Suppressor macrophage treated with lipopolysaccharide for 1 hour (primary cell): ENCODE measurements at places on chromosomes 16 and 17.

DNA sequence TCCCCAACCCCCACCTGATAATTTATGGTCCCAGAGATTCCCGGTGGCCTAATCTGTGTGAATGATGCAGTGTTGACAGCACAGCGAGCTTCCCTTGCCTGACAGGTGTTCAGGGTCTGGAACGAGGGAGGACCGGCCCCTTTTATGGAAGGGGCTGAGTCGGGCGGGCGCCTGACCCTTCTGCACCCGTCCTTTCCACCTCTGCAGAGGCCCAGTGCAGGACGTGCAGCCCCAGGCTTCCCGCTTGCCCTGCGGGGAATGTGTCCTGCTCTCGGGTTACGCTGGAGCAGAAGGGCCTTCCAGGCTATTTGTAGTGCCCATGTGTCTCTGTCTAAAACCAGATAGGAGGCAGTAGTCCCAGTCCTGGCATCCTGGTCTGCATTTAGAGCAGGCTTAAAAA, 16.2 kb downstream of the SMTNL2 start:
- no peak for DNase-seq

DNA sequence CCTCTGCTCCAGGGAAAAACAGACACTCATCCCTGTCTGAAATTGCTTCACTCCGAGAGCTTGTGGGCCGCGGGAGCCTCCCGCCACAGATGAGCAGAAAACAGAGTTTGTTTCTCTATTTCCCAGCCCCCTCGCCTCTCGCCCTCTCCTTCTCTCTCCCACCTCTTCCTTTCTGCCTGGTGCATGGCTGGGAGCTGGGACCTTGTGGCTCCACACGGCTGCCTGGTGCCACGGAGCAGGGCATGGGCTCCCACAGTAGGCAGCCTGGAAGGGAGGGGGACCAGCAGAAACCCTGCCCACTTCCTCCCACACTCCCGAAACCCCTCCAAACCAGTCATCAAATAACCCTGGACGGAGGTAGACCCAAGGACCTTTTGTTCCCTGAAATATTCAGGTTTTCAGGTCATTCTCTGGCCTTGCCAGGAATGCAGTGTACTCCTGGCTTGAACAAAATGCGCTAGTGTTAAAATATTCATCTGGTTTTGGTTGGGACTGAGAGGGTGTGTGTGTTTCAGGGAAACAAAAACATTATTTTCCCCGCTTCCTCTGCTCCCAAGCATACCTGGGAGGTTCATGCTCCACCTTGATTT, 204.9 kb downstream of the C16orf78 start:
- peak; percentile 12 for DNase-seq

GRCh38 chr16:58425756-58426494, 33.7 kb downstream of the GINS3 start:
- peak; percentile 70 for DNase-seq

DNA sequence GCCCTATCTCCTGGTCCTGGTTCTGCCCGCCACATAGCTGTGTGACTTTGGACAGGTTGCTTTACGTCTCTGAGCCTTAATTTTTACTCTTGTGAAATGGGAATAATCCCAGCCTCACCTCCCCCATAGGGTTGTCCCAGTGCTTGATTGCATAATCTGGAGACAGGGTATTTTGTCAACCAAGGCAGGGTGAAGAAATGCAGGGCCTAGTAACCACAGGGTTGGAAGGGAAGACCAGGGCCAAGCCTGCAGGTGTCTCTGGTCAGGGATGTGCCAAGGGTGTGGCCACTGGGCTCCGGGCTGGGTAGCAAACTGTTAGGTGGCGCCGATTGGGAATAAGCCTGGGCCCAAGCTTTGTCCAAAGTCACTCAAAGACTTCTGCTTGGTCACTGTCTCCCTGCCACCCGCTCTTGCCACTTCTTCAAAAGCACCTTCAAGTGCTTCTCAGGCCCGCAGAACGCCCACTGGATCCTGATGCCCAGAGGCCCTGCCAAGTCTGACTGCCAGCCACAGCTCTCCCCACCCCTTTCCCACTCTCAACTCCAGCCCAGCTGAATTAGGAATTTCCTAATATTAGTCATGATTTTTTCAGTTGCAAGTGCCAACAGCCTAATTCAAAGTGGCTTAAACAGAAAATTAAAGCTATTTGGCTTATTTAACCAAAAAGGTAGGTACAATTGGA, 20.6 kb upstream of the COL1A1 start:
- DNase-seq: peak; percentile 94
